ENCODE measurements at places on chromosomes 5 and 9.
A peak's percentile ranks its signal among the peaks of the same experiment; 100 is the strongest.

DNA sequence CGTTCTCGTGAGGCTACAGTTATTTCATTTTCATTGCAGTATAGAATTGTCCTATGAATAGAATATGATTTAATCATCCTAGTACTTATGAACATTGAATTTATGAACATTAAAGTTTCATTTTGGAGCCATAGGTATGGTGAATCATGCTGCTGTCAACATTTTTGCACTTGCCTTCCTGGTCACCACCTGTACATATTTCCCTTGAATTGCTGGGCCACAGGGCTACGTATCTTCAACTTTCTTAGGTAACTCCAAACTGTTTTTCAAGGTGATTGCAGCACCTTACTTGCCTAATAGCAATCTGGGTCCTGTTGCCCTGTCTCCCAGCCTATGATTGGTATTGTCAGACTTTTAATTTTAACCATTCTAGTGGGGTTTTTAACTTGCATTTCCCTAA is 6.5 kb upstream of the RNF145 start:
- no peak for DNase-seq

DNA sequence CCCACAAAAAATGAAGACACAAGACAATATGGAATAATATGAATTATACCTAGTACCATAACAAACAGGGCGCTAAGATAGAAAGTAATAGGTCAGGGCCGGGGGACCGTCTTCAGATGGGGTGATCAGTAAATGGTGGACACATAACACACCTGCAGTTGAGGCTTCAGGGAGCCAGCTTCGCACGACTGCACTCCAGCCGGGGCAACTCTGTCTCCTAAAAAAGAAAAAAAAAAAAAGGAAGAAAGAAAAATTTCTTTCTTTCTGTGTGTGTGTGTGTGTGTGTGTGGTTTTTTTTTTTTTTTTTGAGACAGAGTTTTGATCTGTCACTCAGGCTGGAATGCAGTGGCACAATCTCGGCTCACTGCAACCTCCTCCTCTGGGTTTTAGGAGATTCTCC is 75.0 kb upstream of the HSPA9 start:
- DNase-seq = no peak

GRCh38 chr9:130039528-130040147 is 3.4 kb downstream of the FNBP1 start:
- no peak for DNase-seq

- DNase-seq = no peak
These were observed 347.9 kb upstream of the SEMA6A start for GRCh38 chr5:116922532-116922931.

- DNase-seq = no peak
These were observed 43.3 kb downstream of the PRELID2 start for GRCh38 chr5:145791866-145792265.

GRCh38 chr9:87681271-87682061 is 44.5 kb upstream of the CTSL start:
- no peak for DNase-seq

DNA sequence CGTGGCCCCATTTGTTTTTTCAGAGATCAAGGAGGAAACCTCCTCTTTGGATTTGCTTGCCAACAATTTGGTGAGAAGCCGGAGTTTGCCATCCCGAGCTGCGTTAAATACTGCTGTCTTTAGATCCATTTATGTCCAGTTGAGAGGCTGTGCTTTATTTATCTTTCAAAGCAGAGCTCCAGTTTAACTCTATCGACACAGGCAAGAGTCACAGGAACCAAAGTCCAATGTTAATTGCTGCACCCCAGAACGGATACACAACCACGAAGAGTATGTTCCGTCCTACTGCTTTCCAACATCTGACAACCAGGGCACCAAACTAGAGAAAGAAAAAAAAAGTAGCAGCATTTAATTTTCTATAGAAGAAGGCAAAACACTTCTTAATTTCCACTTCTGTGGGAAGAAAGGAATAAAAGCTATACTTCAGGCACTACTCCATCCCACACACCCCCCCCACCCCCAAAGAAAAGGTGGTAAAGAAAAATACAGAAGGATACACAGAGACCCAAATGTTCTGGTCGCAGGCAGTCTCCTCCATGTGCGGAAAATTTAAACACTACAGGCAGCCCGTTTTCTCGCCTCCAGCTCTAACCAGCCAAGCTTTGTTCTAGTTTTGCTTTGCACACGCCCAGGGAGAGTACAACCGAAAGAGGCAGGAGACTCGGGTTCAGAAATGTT is 1.1 kb downstream of the FEM1C start:
- DNase-seq = no peak

GRCh38 chr5:77316871-77317661 is 106.6 kb downstream of the PDE8B start:
- no peak for DNase-seq

GRCh38 chr9:137192448-137192780 is 3.9 kb downstream of the SSNA1 start:
- no peak for DNase-seq

- DNase-seq = no peak
These were observed 86.4 kb downstream of the GALNT10 start for GRCh38 chr5:154276973-154277331.

- no peak for DNase-seq
These were observed 33.0 kb downstream of the MAMDC2 start for GRCh38 chr9:70076678-70077077.

GRCh38 chr5:150801117-150801927 is 22.8 kb downstream of the SMIM3 start:
- DNase-seq = peak; percentile 61

GRCh38 chr5:32233696-32234447 is 59.8 kb upstream of the GOLPH3 start:
- DNase-seq = peak; percentile 55

DNA sequence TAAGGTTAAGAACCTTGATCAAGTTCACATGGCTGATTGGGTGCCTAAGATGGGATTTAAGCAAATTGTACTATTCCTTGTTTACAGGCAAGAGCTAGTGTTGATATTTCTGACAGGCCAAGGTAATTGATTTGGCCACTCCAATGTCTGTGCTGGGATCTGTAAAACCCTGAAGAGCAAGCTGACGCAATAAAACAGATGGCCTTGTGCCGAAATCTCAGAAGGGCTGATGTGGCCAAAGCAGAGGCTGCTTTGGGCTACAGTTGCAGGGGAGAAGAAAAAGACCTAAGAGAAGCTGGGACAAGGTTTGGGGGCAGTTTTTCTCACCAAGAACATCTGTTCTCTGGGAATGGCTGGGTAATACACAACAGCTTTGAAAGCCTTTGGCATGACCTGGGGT is 463.2 kb upstream of the ZNF608 start:
- no peak for DNase-seq

GRCh38 chr9:125472562-125472925 is 210.9 kb downstream of the GAPVD1 start:
- no peak for DNase-seq

DNA sequence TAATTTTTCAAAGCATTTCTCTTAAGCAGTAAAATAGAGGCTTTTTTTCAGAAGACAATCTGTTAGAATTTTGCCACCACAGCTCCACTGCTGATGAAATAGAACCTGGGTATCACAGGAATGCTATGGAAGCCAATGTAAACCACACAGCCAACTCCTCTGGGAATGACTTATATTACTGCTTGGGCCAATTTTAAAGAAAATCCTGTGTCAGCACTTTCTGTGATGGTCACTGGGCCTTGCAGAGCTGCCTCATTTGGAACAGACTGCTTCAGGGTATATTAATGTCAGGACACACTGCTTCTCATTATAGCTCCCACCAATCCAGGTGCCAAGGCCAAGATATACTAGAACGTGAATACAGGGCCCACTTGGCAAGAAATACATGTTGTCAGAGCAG is 144.1 kb upstream of the ACTBL2 start:
- no peak for DNase-seq

- DNase-seq = no peak
These were observed 5.0 kb downstream of the TNIP1 start for GRCh38 chr5:151075698-151076331.

DNA sequence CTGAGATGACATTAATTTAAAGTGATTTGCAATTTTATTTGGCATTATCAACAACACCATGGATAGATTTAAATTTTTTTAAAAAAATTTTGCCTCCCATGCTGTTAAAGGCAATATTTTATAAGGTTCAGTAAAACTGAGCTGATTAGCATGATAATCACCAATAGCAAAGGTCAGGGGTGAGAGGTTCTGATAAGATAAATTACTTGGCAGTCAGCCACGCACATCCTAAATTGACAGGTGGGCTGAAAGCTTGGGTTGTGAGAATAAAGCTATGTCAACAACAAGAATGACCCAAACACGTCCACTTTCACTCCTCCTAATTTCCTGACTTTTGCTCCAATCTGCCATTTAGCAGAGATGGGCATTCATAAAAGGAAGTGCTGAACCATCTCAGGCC is 127.1 kb downstream of the LHFPL2 start:
- no peak for DNase-seq

GRCh38 chr5:67221487-67222242 is 25.1 kb upstream of the CD180 start:
- DNase-seq = no peak

GRCh38 chr9:17807613-17808282 is 228.9 kb downstream of the SH3GL2 start:
- DNase-seq = no peak

DNA sequence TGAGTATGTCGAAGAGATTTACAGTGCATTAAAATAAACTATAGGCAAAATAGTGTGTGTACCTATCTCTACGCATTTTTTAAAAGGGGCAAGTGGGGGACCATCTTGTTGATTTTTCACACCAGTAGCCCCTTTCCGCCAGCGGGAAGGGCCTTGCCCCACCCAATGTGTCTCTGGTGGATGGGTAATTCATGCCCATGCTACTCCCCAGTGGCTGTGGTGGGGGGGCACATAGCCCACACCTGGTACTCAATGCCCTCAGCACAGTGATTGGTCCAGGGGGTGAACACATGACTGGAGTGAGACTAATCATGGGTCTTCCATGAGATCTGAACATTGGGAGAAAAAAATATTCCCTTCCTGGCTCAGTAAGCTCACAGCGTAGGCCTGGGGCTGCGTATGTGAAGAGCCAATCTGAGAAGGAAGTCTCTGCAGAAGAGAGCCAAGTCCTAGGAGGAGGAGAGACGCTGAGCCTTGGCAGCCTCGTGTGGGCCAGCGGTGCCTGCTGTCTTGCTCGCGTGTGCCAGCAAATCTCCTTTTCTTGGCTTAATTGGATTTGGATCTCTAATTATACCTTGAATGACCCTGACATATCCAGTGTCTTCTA is 103.4 kb downstream of the ADAMTS2 start:
- no peak for DNase-seq

DNA sequence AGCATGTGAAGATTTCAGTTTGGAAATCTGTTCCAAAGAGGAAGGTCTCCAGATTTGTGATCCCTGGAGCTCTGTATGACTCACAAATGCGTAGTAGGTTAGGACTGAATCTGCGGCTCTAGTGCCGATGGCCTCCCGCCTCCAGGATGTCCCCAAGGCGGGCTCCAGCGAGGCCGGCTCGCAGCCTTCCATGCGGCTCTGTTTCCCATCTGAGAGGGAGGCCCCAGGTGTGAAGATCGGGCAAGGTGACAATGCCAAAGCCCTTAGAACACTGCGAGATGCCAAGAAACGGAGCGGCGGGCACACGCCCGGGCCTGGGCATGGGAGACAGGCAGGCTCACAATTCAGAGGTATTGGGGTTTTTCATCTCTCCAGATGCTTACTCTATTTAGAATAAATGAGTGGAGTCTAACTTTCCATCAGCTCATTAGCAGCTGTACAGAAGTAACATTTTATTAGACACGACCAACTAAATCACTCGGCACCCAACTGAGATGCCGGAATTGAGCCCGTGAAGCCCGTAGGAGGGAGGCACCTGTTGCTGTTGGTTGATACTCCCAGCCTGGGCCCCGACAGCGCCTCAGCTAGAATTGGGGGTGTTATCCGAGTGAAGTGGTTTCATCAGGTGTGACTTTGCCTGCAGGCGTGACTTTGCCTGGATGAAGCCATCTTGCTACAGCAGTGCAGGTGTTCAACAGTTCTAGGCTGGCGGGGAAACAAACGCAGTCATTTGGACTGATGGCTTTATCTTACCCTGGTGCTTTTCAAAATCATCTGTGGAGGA is 7.4 kb upstream of the MRPS2 start:
- no peak for DNase-seq

DNA sequence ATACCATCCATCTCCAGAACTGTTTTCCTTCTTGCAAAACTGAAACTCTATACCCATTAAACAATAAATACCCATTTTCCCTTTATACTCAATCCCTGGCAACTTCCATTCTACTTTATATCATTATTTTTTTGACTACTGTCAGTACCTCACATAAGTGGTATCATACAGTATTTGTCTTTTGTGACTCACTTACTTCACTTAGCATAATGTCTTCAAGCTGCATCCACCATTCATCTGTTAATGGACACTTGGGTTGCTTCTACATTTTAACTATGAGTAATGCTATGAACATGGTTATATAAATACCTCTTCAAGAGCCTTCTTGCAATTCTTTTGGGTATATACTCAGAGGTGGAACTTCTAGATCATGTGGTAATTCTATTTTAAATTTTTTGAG is 11.6 kb upstream of the TYRP1 start:
- no peak for DNase-seq

GRCh38 chr9:12516031-12516430 is 177.2 kb upstream of the TYRP1 start:
- no peak for DNase-seq

DNA sequence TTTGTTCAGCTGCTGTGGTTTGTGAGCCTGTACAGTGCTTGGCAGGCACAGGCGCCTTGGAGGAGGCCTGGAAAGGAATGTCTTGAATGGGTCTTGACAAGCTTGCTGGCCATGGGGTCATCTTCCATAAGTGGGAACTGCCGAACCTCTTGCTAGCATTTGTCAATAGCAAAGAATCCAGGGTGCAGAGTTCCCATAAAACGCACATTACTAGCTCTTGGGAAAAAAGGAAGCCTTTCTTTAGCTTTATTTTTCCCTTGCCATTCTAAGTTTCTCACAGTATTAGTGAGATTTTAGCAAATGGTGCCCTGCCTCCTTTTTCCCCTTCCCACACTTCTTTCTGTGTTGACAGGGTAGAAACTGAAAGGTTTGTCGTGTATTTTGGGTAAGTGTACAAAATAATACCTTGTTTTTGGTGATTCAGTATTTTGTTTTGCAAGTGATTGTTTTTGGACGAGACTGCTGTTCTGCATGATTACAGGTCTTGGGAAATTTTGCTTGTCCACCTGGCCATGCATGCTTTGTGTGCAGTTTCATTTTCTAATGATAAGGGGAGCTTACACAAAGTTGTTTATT is 82.0 kb downstream of the ADGRV1 start:
- DNase-seq = no peak

- no peak for DNase-seq
These were observed 6.3 kb downstream of the TESK1 start for GRCh38 chr9:35611230-35611797.

GRCh38 chr5:73376618-73377170 is 71.9 kb downstream of the FOXD1 start:
- no peak for DNase-seq

- DNase-seq = no peak
These were observed 12.4 kb upstream of the PAIP1 start for GRCh38 chr5:43569236-43569746.

- DNase-seq = no peak
These were observed 833 bp downstream of the C5orf24 start for GRCh38 chr5:134846641-134846960.

DNA sequence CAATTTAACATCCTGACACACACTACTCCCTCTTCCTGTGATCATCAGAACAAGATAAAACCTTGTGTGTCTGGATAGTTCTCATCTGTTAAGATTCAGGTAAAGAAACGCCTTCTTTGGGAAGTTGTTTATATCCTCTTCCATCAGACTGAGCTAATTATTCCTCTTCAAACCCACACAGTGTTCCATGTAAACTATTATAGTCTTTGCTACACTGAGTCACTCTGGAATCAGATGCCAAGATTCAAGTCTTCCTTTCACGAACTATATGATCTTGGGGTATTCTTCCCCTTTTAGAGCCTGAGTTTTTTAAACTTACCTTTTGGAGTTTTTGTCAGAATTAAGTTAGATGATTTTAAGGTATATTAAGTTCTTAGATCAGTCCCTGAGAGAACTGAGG is 2.0 kb downstream of the OR1J1 start:
- DNase-seq = no peak

All from epithelial cell of proximal tubule (primary cell).